MCF 10A (cell line): ENCODE measurements at places on chromosomes 4 and X. TPM values are rescaled to one million over a fixed set of nuclear protein-coding genes. Genes with fewer than 3 reads are reported as not detected.

The MTTP gene
- total RNA-seq, result 0.27 and 0.51 TPM in 2 replicates

The MAGEB1 gene
- total RNA-seq, result not detected in 2 replicates

The CAPN6 gene
- total RNA-seq, result 0.37 TPM in 1 of 2 replicates, not detected in the other

The SLC49A3 gene
- not detected in 2 replicates for total RNA-seq

GRCh38 chrX:118536687-118537461 lies 41.3 kb downstream of the DOCK11 start:
- H3K4me3 ChIP-seq, result no peak overlapping the region
- no peak overlapping the region for H3K27ac ChIP-seq
- no peaks in the 10 kb centered on the region for H3K36me3 ChIP-seq
- H3K27me3 ChIP-seq, result peaks cover 34% of the 10 kb centered on the region

- H3K4me3 ChIP-seq, result no peak overlapping the region
- DNase-seq, result peak; percentile 1
- no peaks in the 10 kb centered on the region for H3K27me3 ChIP-seq
- H3K27ac ChIP-seq, result no peak overlapping the region
- H3K4me1 ChIP-seq, result no peaks in the 10 kb centered on the region
- H3K36me3 ChIP-seq, result no peaks in the 10 kb centered on the region
Observed at GRCh38 chr4:28518561-28519165, 1658.0 kb downstream of the STIM2 start.

- no peak overlapping the region for H3K4me3 ChIP-seq
- no peaks in the 10 kb centered on the region for H3K4me1 ChIP-seq
- no peaks in the 10 kb centered on the region for H3K36me3 ChIP-seq
- peak; percentile 33 for DNase-seq
Observed at GRCh38 chr4:186201535-186202230, 10.3 kb downstream of the CYP4V2 start.
